ENCODE measurements at places on chromosomes 1 and 21. TPM values are rescaled to one million over a fixed set of nuclear protein-coding genes. Genes with fewer than 3 reads are reported as not detected.

RPS27 gene
- polyA plus RNA-seq, result 7,060 TPM

- no peaks in the 10 kb centered on the region for H3K27me3 ChIP-seq
- no peak overlapping the region for H3K4me3 ChIP-seq
- H3K4me1 ChIP-seq, result peaks cover 3% of the 10 kb centered on the region
- DNase-seq, result no peak
- no peaks in the 10 kb centered on the region for H3K36me3 ChIP-seq
Observed at GRCh38 chr1:53130598-53130877, 11.9 kb downstream of the SLC1A7 start.

RHD gene
- not detected for polyA plus RNA-seq

TLR5 gene
- polyA plus RNA-seq, result not detected

DPYD gene
- polyA plus RNA-seq, result 24.5 TPM

DNA sequence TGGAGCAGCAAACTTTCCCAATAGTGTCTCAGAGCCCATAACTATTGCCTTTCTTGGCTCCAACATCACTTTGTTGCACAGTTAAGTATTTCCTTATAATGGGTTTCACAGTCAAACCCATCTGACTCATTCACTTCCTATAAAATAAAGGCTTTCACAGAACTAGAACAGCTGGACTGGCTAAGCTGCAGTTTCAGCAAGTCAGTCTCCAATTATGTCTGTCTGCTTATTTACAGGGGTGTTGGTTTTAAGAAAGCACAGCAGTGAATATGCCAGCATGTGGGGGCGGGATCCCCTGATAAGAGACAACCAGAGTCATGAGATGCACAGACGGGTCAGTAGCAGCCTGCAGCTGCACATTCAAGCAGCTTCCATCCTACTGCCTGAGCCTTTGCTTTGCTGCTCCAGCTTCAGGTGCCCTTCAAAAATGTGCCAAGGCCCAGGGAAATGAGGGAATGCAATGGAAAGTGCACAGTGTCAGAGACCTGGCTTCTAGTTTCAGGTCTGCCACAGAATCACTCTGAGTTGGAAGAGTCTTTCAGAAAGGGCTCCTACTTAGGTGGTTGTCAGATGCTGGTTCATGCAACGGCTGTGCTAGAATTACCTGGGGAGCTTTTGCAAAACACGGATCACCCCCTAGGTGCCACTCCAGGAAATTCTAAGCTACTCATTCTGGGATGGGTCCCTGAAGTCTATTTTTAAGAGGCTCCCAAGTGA lies 24.8 kb downstream of the RNF19B start:
- no peak overlapping the region for H3K4me3 ChIP-seq
- H3K36me3 ChIP-seq, result peaks cover 43% of the 10 kb centered on the region
- no peaks in the 10 kb centered on the region for H3K27me3 ChIP-seq
- H3K4me1 ChIP-seq, result no peaks in the 10 kb centered on the region

RRP15 gene
- 2.8 TPM for polyA plus RNA-seq

DNA sequence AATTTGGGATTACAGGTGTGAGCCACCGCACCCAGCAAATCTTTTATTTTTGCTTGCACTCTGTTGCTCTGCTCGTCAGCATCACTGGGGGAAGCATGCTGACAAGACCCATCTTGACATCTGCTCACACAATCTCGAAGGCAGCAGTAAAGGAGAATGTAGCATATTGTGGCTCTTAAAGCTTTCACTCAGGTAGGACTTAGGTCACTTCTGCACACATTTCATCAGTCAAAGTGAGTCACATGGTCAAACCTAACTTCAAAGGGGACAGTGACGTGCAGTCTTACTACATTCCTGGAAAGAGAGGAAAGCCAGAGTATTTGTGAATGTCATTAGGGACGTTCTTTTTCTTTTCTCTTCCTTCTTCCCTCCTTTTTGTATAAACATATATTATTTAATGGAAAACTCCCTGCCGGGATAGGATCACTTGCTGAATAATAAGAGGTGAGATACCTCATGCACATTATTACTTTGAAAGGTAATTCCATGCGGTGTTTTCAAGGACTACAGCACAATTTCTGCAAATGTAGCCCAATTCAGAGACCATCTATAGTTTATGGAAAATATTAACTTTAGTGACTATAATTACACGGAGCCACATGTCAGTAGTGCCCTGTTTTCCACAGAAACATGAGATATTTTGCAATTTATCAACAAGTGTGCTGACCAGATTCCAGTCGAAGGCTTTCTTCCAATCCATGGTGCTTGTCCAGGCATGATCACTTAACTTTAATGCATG lies 19.3 kb upstream of the ACBD6 start:
- no peaks in the 10 kb centered on the region for H3K36me3 ChIP-seq
- DNase-seq, result no peak
- H3K27me3 ChIP-seq, result no peaks in the 10 kb centered on the region
- H3K4me1 ChIP-seq, result peaks cover 4% of the 10 kb centered on the region
- no peak overlapping the region for H3K27ac ChIP-seq
- H3K4me3 ChIP-seq, result no peak overlapping the region

GRCh38 chr1:6035719-6036118 lies 10.0 kb upstream of the KCNAB2 start:
- no peaks in the 10 kb centered on the region for H3K27me3 ChIP-seq
- no peak for DNase-seq
- H3K4me1 ChIP-seq, result peaks cover 24% of the 10 kb centered on the region
- H3K4me3 ChIP-seq, result no peak overlapping the region

GLUL gene
- 107 TPM for polyA plus RNA-seq

DNA sequence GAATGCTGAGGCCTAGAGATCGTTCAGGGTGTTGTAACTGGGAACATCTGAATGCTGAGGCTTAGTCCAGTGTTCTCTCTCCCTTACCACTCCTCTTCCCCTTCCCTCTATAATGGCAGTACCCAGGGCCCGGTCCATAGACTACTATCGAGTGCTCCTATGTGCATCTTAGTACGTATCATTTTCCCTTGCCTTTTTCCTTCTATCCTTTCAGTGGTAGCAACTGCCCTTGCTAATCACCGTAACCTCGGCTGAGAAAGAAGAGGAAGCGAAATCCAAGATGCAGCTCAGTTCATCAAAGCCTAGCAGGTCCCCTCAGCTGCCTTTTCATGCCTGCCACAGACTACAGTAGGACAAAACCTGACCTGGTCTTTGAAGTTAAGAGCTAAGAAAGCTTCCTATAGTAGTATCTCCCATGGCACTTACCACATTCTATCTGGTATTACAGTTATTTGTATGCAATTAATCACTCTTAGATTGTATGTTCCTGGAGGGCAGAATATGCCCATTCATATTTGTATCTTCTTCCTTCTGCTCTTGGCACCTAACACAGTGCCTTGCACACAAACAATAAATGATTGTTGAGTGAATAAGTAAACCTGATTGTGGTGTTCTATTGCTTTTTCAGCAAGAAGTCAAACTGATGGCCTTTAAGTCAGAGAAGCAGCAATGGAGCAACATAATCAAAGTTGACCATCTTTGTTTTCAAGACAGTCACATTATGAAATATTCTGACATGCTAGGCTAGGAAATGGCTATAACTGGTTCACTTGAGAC lies 22.4 kb downstream of the CNIH4 start:
- no peak overlapping the region for H3K4me3 ChIP-seq
- no peak for DNase-seq
- H3K4me1 ChIP-seq, result peaks cover 12% of the 10 kb centered on the region
- peaks cover 48% of the 10 kb centered on the region for H3K36me3 ChIP-seq
- H3K27me3 ChIP-seq, result no peaks in the 10 kb centered on the region
- no peak overlapping the region for H3K27ac ChIP-seq

GRCh38 chr1:85259912-85260274 lies 431 bp upstream of the C1orf52 start:
- peaks cover 35% of the 10 kb centered on the region for H3K36me3 ChIP-seq
- peaks cover 8% of the 10 kb centered on the region for H3K4me1 ChIP-seq
- H3K27me3 ChIP-seq, result no peaks in the 10 kb centered on the region

DNA sequence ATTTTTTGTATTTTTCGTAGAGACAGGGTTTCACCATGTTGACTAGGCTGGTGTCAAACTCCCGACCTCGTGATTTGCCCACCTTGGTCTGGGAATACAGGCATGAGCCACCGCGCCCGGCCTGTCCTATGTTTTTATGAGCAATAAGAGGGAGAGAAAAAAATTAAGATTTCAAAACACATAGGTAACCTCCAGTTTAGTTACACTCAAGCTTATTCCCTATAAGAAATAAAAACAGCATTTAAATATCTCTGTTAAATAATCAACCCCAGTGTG lies 7.1 kb downstream of the RSBN1 start:
- no peaks in the 10 kb centered on the region for H3K36me3 ChIP-seq
- H3K27ac ChIP-seq, result no peak overlapping the region
- H3K27me3 ChIP-seq, result no peaks in the 10 kb centered on the region
- H3K4me1 ChIP-seq, result peaks cover 7% of the 10 kb centered on the region
- no peak overlapping the region for H3K4me3 ChIP-seq

TEKT2 gene
- polyA plus RNA-seq, result 1.2 TPM

DNA sequence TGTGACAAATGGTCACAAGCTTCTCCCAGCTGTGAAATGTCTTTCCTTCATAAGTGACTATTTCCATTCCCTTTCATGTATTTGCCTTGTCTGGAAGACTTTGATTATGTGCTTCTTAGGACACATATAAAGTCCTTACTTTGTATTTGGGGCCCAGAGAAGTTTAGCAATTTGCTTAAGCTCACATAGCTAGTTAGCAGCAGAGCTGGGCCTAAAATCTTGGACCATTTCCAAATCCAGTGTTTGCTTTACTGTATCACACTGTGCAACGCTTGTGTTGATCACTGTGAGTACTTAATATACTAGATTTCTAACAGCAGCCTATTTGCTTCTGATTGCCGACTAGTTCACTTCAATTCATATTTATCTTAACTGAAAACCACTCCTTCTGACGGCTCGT lies 2.2 kb upstream of the KCNA3 start:
- H3K27ac ChIP-seq, result no peak overlapping the region
- H3K27me3 ChIP-seq, result peaks cover 49% of the 10 kb centered on the region
- H3K36me3 ChIP-seq, result no peaks in the 10 kb centered on the region
- H3K4me3 ChIP-seq, result no peak overlapping the region
- no peak for DNase-seq

GRCh38 chr21:34668803-34669148 lies at the start of gene CLIC6:
Gene CLIC6, plus strand, starts transcription at chr21:34668994. Its CDS starts 395 bp downstream, at chr21:34669389.
- H3K27me3 ChIP-seq, result peaks cover 80% of the 10 kb centered on the region
- H3K4me3 ChIP-seq, result peak within 1 kb of the TSS; percentile 24
- H3K27ac ChIP-seq, result no peak within 1 kb of the TSS
- no peaks in the 10 kb centered on the region for H3K36me3 ChIP-seq
- no peaks in the 10 kb centered on the region for H3K4me1 ChIP-seq

DNA sequence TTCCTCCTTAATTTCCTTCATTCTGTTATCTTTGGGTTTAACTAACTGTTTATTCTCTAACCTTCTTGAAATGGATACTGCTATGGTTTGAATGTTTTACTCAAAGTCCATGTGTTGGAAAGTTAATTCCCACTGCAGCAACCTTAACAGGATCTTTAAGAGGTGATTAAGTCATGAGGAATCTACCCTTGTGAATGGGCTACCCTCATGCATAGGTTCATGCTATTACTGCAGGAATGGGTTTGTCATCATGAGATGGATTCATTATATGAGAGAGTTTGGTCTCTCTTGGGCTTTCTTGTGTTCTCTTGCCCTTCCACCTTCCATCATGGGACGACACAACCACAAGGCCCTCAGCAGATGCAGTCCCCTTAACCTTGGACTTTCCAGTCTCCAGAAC lies 516.9 kb downstream of the ADGRL2 start:
- H3K27me3 ChIP-seq, result no peaks in the 10 kb centered on the region
- no peak overlapping the region for H3K4me3 ChIP-seq
- no peak overlapping the region for H3K27ac ChIP-seq
- H3K36me3 ChIP-seq, result no peaks in the 10 kb centered on the region

GRCh38 chr1:86758570-86758969 lies 54.2 kb downstream of the SH3GLB1 start:
- H3K4me3 ChIP-seq, result no peak overlapping the region
- peaks cover 3% of the 10 kb centered on the region for H3K4me1 ChIP-seq
- H3K36me3 ChIP-seq, result no peaks in the 10 kb centered on the region
- H3K27me3 ChIP-seq, result no peaks in the 10 kb centered on the region

DNA sequence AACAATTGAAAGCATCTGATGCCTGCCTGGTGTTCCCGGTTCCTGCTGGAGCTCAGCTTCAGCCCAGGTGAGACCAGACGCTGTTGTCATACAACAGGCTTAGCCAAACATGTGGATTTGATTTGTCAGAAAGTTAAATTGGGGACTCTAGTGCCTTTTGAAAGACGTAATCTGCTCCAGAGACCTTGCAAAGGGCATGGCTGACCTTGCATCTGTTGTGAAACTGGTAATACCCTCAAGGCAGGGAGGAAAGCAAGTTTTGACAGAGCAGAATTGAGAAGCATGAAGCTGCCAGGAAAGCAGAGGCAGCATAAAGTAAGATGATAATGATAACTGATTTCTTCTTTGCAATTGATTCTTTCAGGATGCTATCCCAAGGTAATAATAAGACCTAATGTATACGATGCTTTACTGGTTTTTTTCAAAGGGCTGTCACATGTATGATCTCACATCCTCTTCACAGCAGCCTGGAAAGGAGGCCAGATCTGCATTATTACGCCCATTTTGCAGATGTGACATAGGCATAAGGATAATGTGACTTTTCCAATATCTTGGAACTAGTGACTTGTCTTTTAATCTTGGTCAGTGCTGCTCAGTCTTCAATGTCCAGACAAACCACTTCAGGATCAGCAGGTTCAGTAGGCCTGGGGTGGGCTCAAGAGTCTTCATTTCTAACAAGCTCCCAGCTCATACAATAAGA lies 24.7 kb upstream of the CNN3 start:
- H3K4me3 ChIP-seq, result no peak overlapping the region
- peak; percentile 51 for DNase-seq
- no peaks in the 10 kb centered on the region for H3K4me1 ChIP-seq
- no peaks in the 10 kb centered on the region for H3K36me3 ChIP-seq
- H3K27ac ChIP-seq, result peak overlapping the region; percentile 99
- H3K27me3 ChIP-seq, result no peaks in the 10 kb centered on the region

- H3K27ac ChIP-seq, result peak overlapping the region; percentile 39
- no peaks in the 10 kb centered on the region for H3K4me1 ChIP-seq
- no peaks in the 10 kb centered on the region for H3K27me3 ChIP-seq
- no peak overlapping the region for H3K4me3 ChIP-seq
- H3K36me3 ChIP-seq, result 0 out of 2 replicates have a peak, but pooled peaks cover 3% of the 10 kb centered on the region
Observed at GRCh38 chr1:28071813-28072212, 16.6 kb downstream of the EYA3 start.

GRCh38 chr1:86436041-86436440 lies 12.1 kb downstream of the CLCA2 start:
- no peak overlapping the region for H3K27ac ChIP-seq
- DNase-seq, result no peak
- no peaks in the 10 kb centered on the region for H3K4me1 ChIP-seq
- no peaks in the 10 kb centered on the region for H3K36me3 ChIP-seq
- H3K27me3 ChIP-seq, result no peaks in the 10 kb centered on the region

GRCh38 chr1:199313444-199313843 lies 674.6 kb downstream of the PTPRC start:
- H3K4me3 ChIP-seq, result no peak overlapping the region
- H3K27me3 ChIP-seq, result no peaks in the 10 kb centered on the region
- H3K36me3 ChIP-seq, result no peaks in the 10 kb centered on the region
- H3K4me1 ChIP-seq, result no peaks in the 10 kb centered on the region
- DNase-seq, result no peak
- no peak overlapping the region for H3K27ac ChIP-seq

GRCh38 chr1:199808110-199808870 lies 219.2 kb upstream of the NR5A2 start:
- DNase-seq, result no peak
- no peaks in the 10 kb centered on the region for H3K4me1 ChIP-seq
- no peaks in the 10 kb centered on the region for H3K27me3 ChIP-seq
- no peak overlapping the region for H3K4me3 ChIP-seq

Measured in SK-N-SH (cell line).